NB4 (cell line): ENCODE measurements at places on chromosomes 3 and 15.

DNA sequence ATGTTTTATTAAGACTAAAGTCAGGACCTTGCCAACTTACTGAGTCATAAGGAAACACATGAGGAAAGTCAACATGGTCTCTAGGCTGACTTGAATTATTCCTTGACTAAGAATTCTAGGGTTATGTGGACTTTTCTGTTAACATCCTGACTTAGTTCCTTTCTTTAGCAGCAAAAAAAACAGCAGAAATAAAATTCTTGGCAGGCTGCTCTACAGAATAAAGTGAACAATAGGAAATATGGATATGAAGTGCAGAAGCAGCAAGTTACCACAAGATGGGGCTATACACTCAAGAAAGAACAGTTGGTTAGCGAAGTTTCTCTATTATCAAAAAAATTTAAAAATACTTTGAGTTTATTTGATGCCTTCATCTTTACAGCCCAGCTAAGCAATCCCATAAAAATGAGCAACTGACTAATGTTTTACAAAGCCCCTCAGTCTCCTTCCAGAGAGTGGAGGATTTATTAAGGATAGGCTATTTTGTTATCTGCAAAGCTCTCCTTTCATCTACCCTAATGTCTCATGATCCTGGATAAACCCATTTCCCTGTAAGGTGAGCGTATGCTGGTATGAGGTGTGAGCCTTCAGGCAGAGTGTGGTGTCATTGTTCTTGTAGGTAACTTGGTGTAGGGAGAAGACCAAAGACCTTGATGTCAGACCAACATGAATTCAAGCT is 23.1 kb upstream of the MCCC1 start:
- DNase-seq = peak; percentile 58

- DNase-seq = no peak
These were observed 1.4 kb downstream of the CHL1 start for GRCh38 chr3:197828-198491.

- peak; percentile 86 for DNase-seq
These were observed 18.7 kb upstream of the BCL2A1 start for GRCh38 chr15:79989682-79990081.

- DNase-seq = no peak
These were observed 12.3 kb upstream of the CHD2 start for GRCh38 chr15:92887869-92888268.

DNA sequence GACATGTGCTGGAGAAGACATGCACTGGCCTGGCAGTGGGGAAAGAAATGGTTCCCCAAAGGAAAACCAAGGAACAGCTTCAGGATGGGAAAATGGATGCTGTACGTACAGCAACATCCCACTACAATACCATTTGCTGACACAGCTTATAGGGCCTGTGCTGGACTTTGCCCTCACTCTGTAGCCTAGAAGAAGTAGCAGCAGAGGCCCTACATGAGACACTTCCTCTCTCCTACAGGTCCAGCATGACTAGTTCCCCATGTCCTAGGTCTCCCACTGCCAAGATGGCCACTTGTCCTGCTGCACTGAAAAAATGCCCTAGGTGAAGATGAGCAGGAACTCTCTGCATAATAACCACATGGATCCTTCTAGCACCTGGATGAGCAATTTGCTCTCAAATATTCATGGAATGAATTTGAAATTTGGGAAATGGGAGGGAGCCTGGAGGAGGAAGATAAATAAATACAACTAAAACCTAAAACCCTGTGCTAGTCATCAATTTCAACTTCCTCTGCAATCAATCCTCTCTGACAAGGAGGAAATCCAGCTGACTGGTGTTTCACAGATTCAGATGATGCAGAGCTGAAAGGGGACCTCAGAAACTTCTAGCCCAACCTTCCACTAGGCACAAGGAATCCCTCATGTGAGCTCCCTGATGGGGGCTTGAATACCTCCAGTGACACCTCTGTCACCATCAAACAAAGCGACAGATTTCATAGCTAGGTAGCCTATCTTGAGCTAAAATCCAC is 514.3 kb upstream of the PPP2R3A start:
- DNase-seq = peak; percentile 37
